Chondrocyte (in vitro differentiated cells): ENCODE measurements at places on chromosomes 5 and 9.

GRCh38 chr9:100992632-100993031 is 35.9 kb upstream of the PLPPR1 start:
- no peak for DNase-seq

DNA sequence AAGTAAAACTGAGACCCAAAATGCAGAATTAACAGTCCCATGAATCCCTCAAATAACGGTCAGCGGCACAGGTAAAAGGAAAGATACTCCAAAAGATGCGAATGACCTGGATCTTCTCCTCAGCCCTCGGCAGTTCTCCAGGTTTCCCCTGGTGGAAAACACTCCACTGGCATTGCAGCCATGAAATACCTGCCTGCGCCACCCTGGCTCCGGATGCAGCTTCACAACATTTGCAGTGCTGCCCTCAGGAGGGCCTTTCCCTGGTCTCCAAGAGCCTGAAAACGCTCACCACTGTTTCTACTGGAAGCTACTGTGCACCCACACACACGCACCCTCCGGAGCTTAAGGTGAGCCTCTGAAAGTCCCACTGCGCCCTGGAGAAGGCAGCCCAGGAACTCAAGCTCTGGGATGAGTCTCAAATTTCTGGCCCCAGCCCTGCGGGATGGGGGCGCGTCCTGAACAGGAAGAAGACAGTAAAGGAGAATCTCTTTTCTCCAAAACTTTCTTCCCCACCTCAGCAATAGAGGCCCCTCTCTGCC is 612 bp downstream of the UGT3A2 start:
- no peak for DNase-seq

DNA sequence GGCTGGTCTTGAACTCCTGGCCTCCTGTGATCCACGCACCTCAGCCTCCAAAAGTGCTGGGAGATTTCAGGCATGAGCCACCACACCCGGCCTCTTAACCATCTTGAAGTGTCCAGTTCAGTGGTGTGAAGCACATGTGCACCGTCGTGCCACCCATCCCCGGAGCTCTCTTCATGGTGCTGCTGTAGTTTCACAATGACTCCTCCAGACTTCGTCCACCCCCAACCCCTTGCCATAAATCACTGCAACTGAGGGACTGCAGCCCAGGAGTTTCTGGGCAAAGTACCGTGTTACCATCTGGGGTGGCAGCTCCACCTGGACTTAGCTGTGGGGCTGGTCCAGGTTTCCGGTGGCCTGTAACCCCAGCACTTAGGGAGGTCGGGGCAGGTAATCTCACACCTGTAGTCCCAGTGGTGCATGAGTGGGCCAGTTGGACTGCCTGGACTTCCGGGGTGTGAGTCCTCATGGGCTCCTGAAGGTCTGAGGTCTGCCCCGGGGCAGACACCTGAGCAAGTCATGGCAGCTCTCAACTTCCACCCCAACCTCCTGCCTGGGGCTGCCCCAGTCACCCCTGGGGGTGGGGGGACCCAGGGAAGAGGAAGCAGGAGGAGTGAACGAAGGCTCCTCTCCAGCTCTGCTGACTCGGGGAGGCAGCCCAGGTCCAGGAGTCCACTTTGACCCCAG is 6.6 kb upstream of the N4BP3 start:
- no peak for DNase-seq

DNA sequence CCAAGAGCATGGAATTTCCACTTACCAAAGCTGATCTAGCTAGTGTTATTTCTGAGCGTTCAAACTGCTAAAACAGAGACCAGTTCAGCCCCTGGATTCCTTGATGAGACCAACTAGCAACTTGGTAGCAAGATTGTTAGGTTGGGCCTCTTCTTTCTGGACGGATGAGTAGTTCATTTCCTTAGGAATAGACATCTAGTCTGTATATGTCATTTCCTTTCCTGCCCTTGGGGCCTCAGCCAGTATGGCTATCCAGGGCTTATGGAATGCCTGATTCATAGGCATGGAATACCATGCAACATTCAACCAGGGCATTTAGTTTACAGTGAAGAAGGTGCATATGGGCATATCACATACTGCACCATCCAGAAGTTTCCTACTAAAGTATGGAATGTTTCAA is 14.5 kb upstream of the LPAR1 start:
- DNase-seq = no peak

DNA sequence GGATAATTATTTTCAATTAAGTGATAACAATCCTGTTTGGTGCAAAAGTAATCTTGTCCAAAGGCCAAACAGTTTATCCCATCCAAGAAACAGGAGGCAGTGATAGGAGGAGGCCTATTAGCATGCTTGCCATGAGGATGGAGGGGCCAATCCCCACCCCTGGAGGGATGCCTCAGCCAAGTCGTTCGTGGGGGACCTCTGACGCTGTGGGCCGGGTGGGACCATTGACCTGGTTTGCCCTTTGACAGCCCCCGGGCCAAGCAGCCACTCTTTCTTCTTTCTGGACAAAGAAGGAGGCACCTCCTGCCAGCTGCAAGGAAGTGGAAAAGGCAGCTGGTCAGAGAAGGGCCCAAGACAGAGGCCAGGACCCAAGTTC is 39.5 kb upstream of the GRHPR start:
- DNase-seq = no peak
